ENCODE measurements at places on chromosomes 1 and 21.
A peak's percentile ranks its signal among the peaks of the same experiment; 100 is the strongest.

DNA sequence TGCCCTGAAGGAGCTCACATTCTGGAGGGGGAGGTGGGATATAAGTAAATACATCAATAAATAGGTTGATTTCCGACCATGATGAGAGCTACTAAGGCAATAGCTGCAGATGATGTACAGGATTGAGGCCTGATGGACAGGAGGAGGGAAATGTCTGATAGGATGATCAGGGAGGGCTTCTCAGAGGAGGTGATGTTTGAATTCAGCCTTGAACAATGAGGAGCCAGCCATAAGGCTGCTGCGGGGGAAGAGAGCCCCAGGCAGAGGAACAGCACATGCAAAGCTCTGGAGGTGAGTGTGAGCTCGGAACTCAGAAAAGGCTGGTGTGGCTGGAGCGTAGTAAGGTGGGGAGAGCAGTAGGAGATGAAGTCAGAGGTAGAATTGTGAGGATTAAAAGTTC, 411.7 kb downstream of the PTPRU start:
- no peak overlapping the region for H3K4me3 ChIP-seq
- H3K4me1 ChIP-seq, result no peaks in the 10 kb centered on the region
- H3K36me3 ChIP-seq, result no peaks in the 10 kb centered on the region
- no peaks in the 10 kb centered on the region for H3K27me3 ChIP-seq
- no peak overlapping the region for H3K27ac ChIP-seq
- no peak for DNase-seq

GRCh38 chr1:175148068-175148467, 44.5 kb downstream of the KIAA0040 start:
- peaks cover 15% of the 10 kb centered on the region for H3K27me3 ChIP-seq
- H3K4me3 ChIP-seq, result no peak overlapping the region
- no peak for DNase-seq
- H3K4me1 ChIP-seq, result no peaks in the 10 kb centered on the region

DNA sequence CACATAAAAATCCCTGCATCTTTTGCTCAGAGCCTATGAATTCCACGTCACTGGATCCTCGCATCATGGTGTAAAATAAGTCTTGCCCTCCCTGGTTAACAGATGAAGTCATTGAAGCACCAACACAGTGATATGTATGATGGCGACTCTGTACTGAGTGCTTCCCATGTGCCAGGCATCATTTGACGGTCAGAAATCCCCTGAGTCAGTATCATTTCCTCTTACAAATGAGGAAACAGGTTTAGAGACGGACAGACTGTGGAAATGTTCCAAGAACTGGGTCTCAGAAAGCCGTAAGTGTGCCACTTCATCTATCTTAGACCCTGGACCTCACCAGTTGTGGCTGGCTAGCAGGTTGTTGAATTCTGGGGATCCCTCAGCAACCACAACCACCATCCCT, 5.1 kb upstream of the OLFML2B start:
- no peak overlapping the region for H3K4me3 ChIP-seq
- H3K27ac ChIP-seq, result no peak overlapping the region
- no peaks in the 10 kb centered on the region for H3K4me1 ChIP-seq

- H3K4me3 ChIP-seq, result no peak overlapping the region
- peaks cover 85% of the 10 kb centered on the region for H3K27me3 ChIP-seq
- peaks cover 20% of the 10 kb centered on the region for H3K4me1 ChIP-seq
- DNase-seq, result no peak
Measured at GRCh38 chr1:50974618-50974935, 4.5 kb downstream of the CDKN2C start.

GRCh38 chr1:228035844-228036243, 29.0 kb downstream of the WNT3A start:
- no peaks in the 10 kb centered on the region for H3K36me3 ChIP-seq
- H3K27me3 ChIP-seq, result peaks cover 35% of the 10 kb centered on the region
- no peak for DNase-seq
- no peak overlapping the region for H3K27ac ChIP-seq
- peaks cover 33% of the 10 kb centered on the region for H3K4me1 ChIP-seq

DNA sequence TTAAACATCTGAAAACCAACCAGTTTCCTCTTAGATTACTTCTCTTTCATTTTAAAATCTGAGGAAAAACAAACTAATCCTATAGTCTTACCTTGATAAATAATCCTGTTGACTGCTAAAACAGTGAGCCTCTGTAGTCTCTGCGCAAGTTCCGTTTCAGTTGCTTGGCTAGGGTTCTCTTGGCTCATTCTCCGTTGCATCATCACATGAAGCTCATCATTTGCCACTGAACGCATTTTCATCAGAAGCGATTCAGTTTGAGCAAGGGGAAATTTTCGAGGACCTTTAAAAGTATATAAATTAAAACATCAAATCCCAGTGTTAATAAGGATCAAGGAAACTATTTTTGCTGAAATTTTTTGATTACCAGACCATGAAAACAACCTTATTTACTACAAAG, 96.7 kb upstream of the GNG4 start:
- no peaks in the 10 kb centered on the region for H3K4me1 ChIP-seq
- no peak overlapping the region for H3K27ac ChIP-seq
- no peaks in the 10 kb centered on the region for H3K36me3 ChIP-seq

DNA sequence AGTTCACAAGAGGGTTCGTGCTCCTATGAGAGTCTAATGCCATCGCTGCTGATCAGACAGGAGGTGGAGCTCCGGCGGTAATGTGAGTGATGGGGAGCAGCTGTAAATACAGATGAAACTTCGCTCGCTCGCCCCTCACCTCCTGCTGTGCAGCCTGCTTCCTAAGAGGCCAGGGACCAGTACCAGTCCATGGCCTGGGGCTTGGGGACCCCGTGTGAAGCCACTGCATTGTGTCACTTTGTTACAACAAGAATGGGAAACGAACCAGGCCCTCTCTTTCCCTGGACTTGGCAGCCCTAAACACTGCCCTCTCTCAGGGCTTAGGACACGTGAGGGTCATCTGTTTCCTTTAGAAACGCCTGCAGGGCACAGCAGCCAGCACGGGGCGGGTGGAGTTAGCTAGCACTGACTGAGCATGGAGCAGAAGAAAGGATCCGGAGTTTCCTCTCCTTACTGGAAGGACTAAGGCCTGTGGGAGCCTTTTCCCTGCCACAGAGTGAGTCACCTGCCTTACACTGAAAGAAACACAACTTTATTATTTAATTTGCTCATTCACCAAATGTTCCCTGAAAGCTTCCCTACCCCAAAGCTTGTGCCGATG, 185.2 kb upstream of the TMEM51 start:
- no peak overlapping the region for H3K4me3 ChIP-seq
- H3K27ac ChIP-seq, result peak overlapping the region; percentile 20
- H3K27me3 ChIP-seq, result no peaks in the 10 kb centered on the region

DNA sequence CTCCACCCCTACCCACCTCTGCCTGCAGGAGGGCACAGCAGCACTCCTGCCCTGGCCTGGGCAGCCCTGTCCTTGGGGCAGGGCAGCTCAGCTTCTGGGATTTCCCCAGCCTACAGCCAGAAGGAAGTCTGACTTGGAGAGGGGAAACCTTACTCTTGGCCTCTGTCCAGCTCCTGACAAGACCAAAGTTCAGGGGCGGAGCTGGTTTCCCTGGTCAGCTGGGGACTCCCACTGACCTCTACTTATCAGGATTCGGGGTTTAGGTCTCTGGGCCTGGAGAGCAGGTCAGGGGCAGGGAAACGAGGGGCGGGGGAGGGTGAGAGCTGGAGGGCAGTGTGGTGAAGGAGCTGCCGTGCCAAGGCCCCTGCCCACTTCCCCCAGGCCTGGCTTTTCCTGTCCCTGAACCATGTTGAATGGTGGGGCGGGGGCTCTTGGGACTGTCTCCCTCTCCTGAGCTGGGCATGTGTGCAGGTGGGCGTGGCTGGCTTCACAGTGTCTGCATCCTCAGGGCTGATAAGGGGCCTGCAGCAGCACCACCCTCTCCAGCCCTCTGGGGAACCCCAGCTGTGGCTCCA, 16.8 kb upstream of the ETV3 start:
- H3K4me3 ChIP-seq, result no peak overlapping the region
- DNase-seq, result no peak
- peaks cover 24% of the 10 kb centered on the region for H3K4me1 ChIP-seq

GRCh38 chr1:12424793-12425192, 193.2 kb downstream of the DHRS3 start:
- DNase-seq, result no peak
- H3K27me3 ChIP-seq, result no peaks in the 10 kb centered on the region
- peaks cover 10% of the 10 kb centered on the region for H3K4me1 ChIP-seq

Measured in neuronal stem cell (in vitro differentiated cells).